ENCODE measurements at places on chromosomes 6 and 20.

- DNase-seq, result no peak
Measured at GRCh38 chr6:90154755-90155470, 141.7 kb downstream of the BACH2 start.

- DNase-seq, result no peak
Measured at GRCh38 chr20:63084563-63084927, 77.8 kb upstream of the BHLHE23 start.

GRCh38 chr6:41777551-41778285, 2.0 kb downstream of the FRS3 start:
- DNase-seq, result no peak

DNA sequence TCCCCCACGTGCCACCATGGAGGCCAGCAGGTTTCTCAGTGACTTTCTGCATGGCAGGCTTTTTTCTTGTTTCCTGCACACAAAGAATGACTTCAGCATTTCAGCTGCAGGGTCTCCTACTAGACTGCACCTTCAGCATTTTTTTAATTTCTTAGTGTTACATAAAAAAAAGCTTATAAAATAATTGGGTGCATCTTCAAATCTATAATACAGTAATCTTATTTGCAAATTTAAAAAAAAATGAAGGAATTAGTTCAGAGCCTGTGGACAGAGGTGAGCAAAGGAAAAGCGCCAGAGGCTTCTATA, 57.6 kb downstream of the FAM50B start:
- DNase-seq, result no peak

- no peak for DNase-seq
Measured at GRCh38 chr20:56001890-56002289, 3.4 kb downstream of the CBLN4 start.

- DNase-seq, result no peak
Measured at GRCh38 chr6:19866173-19866984, 29.2 kb downstream of the ID4 start.

DNA sequence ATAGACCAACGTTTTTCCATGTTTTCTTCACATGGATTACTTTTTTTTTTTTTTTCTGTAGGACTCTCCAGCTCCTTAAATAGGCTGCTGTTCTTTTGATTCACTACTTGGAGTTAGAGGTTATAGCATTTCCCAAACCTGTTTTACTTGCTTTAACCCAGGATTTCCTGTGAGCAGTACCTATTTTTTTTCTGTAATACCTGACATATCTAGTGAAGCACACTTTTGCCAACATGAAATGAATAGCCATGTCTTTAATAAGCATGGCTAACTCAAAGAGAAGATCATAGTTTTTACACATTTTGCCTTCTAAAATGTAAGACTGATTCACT, 137.0 kb downstream of the FOXA2 start:
- DNase-seq, result no peak

DNA sequence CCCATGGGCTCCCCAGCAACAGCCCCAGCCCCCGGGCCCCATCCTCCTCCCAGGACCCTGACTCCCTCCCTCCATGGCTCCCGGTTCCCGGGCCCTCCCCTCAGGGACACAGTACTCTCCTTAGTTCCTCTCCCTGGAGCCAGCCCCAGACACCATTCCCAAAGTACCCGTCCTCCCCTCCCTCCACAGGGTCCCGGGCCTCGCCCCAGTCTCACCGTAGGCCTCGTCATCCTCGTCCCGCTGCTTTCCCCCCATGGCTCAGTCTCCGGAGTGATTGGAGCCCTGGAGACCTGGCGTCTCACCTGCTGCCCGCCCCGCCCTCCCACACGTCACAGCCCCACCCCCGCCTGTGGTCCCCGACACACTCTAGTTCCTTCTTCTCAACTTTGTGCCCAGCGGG, at the start of gene SLC44A4:
Gene SLC44A4, minus strand, starts transcription at position 272 of the 400 bp plus-strand sequence. Its CDS starts 17 bp downstream, at position 255.
- no peak for DNase-seq

- DNase-seq, result no peak
Measured at GRCh38 chr6:150112233-150112632, 30.6 kb upstream of the PPP1R14C start.

GRCh38 chr6:135520781-135521180, 23.2 kb upstream of the AHI1 start:
- no peak for DNase-seq

DNA sequence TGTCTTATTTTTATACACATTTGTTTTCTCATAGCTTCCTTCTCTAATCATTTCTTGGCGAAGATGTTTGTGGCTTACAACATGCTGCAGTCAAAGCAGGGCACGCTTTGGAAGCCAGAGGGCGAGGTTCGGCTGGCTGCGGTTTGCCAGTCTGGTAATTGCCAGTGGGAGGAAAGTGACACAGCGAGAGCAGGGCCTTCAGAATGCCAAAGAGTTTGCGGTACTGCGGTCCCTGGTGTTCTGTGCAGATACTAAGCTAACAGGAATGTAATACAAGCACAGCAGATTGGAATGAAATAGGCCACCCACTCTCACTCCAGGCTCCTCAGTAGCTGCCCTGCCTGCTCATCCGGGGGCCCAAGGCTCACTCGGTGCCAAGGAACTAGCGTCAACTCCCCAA, 58.7 kb upstream of the TGM3 start:
- no peak for DNase-seq

GRCh38 chr6:5036269-5036668, 32.4 kb upstream of the RPP40 start:
- no peak for DNase-seq

DNA sequence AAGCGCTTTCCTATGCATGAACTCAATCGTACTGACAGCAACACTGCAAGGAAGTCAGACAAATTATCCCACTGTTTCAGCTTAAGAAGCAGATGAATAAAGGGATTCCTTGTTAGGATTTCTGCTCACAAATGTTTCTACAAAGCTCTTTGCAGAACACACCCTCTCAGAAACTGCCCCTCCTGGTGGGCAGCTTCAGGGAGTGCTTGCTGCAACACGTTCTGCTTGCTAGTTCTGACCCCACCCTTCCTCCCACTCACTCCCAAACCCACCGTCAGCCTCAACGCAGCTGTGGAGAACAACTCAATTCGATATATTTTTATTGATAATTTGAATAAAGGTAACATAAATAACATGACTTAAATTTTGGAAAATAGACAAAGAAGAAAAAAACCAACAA, 250.8 kb upstream of the PRDM1 start:
- DNase-seq, result no peak

GRCh38 chr20:57761413-57761734, 51.6 kb upstream of the PMEPA1 start:
- DNase-seq, result no peak

- no peak for DNase-seq
Measured at GRCh38 chr6:11123978-11124377, 12.5 kb upstream of the ERVFRD-1 start.

GRCh38 chr6:24376871-24377270, 19.0 kb upstream of the DCDC2 start:
- DNase-seq, result no peak

DNA sequence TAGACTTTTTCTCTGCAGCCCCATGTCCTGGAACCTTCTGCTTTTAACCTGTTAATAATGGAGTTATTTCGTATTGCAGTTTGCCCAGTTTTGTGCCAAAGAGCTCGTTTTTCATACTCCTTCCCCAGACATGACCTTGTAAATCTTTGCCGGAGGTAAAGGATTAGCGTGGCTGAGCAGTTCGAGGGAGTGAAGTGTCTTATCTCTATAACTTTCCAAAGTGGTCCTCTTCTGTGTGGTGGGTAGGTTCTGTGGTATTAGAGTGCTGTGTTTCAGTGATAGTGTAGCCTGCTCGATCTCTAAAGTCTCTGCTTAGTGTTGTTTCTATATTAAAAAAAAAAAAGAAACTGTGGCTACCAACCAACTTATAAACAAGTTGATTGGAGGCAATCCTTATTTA, 67.5 kb downstream of the FARS2 start:
- DNase-seq, result no peak

DNA sequence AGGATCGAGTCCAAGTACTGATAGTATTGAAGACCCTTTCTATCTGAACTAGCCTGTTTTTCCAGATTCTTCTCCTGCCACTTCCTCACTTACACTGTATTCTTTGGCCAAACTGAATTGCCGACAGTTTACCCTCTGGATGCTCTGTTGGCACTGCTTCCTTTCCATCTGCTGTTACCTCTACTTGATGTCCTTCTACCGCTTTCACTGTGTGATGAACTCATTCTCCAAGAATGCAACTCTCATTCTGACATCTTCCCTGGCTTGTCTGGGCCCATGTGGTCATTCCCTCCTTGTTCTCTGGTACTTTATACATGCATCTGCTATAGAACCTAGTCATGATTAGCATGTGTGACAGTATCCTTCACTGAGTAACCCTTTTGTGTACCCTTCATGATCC, 16.3 kb downstream of the RPRD1B start:
- no peak for DNase-seq

DNA sequence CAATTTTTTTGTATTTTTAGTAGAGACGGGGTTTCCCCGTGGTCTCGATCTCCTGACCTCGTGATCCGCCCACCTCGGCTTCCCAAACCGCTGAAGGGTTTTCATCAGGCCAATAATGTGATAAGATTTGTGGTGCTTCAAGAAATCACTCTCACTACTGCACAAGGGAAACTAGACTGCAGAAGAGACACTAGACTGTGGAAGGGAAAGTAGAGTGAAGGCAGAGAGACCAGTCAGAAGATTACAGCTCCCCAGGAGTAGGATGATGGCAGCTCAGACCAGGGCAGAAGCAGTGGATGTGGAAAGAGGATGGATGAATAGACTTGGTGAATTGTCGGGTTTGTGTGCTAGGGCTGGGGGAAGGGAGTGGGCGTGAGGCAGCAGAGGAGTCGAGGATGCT, 48.0 kb upstream of the GTSF1L start:
- DNase-seq, result no peak

DNA sequence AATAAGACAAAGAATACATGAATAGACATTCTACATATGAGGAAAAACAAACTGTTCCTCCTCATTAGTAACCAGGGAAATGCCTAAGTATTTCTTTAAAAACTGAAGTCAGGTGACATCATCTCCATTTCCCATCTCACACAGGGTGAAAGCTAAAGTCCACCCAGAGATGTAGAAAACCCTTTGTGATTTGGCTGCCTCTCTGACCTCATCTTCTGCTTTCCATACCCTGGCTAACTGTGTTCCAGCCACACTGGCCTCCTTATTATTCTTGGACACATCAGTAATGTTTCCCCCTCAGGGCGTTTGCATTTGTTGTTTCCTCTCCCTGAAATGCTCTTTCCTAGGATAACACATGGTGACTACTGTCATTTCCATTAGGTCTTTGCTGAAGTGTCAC, 40.4 kb downstream of the ESF1 start:
- DNase-seq, result no peak

GRCh38 chr20:63635431-63636141, 8.7 kb upstream of the GMEB2 start:
- DNase-seq, result peak; percentile 93

All from CD4-positive, alpha-beta T cell (primary cell).